Stimulated activated CD4-positive, alpha-beta T cell treated with anti-CD3 and anti-CD28 coated beads, TNF-alpha, amount 100 ng/mL, for 48 hours (primary cell): ENCODE measurements at places on chromosomes 4 and X.

DNA sequence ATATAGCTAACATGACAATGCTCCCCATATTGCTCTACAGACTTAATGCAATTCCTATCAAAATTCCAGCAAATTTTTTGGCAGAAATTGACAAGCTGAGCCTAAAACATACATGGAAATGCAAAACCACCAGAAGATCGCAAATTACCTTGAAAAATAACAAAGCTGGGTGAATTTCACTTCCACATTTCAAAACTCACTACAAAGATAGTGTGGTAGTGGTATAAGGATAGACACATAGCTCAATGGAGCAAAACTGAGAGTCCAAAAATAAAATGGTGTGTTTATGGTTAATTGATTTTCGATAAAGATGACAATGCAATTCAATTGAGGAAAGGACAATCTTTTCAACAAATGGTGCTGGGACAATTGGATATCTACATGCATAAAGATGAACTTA is 65.8 kb downstream of the SLC9A7 start:
- DNase-seq = no peak

GRCh38 chr4:3340700-3341083 is 47.9 kb downstream of the RGS12 start:
- no peak for DNase-seq

GRCh38 chr4:77360451-77360850 is 203.4 kb downstream of the CCNG2 start:
- DNase-seq = no peak

DNA sequence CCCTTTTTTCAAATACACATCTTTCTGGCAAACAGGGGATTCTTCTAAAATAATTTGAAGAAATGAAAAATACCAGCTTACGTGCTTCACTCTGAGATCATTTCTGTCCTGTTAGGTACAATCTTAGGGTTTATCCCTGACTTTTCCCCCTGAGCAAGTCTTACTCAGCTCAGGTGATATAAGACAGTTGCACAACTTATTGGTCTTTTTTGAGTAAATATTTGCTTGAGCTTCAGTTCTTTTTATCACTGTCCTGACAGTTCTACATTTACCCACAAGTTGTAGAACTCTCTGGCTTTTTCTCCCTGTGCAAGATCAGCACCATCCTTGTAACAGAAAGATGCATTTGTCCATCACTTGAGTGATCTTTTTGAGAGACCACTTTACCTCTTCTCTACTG is 84.9 kb downstream of the MID1IP1 start:
- DNase-seq = no peak

GRCh38 chr4:124953486-124953885 is 241.0 kb upstream of the ANKRD50 start:
- DNase-seq = no peak

DNA sequence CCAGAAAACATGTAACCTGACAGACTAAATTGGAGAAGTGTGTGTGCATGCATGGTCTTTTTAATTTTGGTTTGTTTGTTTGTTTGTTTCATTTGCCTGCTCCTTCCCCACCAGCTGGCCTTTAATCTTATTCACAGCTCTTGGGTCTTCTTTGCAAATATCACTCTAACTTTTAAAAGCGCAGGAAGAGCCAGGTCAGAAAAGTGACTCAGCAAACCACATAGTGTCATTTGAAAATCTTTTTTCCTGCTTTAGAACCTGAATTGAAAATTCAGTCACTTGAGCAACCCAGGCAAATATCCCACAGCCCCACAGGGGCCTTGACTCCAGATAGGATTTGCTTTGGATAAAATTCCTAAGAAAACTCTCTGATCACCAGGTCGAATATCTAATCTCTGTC is 4.6 kb downstream of the TMEM255A start:
- DNase-seq = no peak

DNA sequence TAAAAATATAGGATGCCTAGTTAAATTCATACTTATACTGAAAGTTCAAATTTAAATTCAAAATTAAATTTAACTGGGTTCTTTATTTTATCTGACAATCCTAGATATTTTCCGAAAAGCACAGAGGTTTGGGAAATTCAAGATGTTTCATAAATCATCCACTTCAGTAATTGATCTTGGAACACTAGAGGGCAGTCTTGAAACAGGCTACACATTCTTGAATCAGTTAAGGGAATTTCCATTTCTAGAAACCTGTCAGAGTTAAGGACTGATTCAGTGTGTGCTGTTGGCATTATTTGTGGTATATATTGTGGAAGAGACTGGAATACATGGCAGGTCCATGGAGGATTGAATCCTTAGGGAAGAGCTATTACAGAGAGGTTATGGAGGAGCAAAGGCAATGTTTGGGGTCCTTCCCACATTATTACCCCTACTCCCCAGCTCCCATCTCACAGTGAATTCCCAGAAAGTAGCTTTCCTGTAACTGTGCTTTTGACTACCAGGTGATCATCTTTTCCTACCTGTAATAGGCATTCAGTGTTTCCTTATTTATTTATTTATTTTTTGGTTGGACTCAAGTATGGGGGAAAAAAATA is 92.9 kb downstream of the EGF start:
- DNase-seq = no peak

DNA sequence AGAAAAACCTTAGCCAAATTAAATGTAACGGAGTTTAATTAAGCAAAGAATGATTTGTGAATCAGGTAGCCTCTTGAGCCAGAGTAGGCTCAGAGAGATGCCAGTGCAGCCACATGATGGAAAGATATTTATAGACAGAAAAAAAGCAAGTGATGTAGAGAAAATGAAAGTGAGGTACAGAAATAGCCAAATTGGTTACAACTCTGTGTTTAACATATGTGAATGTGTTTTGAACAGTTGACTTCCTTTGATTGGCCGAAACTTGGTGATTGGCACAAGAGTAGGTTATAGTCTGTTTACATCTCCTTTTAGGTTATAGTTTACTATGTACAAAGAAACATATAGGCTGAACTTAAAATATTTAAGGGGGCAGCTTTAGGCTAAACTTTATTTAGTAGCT is 459.9 kb upstream of the BOD1L1 start:
- no peak for DNase-seq

DNA sequence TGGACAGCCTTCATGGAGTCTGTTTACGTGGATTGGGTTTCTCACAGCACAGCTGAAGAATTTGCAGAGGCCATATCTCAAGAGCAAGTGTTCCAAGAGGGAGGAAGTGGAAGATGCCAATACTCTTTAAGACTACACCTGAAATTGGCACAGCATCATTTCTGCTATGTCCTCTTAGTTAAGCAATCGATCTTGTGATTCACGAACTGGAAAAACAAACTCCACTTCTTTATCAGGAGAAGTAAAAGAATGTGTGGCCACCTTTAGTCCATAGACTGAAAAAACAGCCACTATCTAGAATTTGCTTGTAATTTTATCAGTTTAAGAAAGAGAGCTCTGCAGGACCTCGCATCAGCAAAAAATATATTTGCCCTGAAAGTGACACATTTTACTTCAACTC is 473.1 kb upstream of the ATOH1 start:
- DNase-seq = no peak

DNA sequence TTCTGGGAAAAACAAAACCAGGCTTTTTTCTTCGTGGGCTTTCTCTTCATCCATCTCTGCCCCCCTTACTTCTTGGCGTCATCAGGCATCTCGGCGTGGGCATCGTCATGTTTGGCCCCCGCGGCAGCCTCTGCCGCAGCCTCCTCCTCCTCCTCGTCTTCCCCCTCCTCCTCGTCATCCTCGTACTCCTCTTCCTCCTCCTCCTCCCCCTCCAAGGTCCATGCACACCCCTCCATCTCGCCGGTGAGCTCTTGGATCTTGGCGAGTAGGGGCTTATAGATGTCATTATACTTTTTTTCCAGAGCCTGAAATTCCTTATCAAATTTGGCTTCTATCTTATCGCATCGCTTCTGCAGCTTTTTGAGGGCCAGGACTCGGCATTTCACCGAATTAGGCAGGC is 488 bp downstream of the NAP1L5 start:
- no peak for DNase-seq

- no peak for DNase-seq
Measured at GRCh38 chr4:3269105-3269927, 20.4 kb downstream of the MSANTD1 start.

GRCh38 chr4:73698217-73698616 is 42.2 kb upstream of the CXCL8 start:
- no peak for DNase-seq

DNA sequence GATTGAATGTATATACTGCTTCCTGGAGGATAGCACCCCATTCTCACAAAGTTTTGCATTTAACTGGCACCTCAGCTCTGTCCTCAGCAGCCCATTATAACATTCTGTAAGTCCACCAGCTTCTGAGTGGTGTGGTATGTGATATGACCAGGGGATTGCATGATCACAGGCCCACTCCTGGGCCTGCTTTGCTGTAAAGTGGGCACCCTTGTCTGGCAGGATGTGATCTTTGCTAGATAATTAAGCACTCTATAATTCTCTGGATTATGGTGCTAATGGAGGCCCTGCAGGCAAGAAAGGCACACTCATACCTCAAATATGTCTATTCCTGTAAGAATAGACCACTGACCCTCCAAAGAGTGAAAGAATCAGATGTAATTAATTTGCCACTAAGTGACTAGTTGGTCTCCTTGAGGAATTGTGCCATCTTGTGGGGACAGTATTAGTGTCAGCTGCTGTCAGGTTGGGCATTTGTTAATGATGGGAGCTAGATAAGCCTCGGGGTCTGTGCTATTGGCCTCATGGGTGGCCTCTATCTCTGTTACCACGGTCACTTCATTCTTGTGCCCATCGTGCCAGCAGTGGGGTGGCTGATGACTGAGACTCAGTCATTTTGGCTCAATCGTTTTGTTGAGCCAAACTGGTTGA is 2.2 kb upstream of the CFI start:
- DNase-seq = no peak

DNA sequence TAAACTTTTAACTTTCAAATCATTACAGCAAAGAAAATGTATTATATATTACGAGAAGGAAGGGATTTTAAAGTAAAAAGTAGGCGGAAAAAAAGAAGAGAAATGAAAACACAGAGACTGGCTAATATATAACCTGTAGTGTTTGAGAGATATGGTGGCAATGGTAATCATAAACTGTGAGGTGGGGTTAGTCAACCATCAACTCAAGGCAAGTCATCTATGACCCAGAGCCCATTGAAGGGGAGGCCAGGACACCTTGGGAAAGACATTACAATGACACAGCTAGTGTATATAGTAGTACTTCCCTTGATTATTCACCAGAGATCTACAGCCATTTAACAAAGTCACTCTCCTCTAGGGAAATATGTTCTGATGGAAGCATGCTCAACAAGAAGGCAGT is 423.9 kb upstream of the PITX2 start:
- no peak for DNase-seq

DNA sequence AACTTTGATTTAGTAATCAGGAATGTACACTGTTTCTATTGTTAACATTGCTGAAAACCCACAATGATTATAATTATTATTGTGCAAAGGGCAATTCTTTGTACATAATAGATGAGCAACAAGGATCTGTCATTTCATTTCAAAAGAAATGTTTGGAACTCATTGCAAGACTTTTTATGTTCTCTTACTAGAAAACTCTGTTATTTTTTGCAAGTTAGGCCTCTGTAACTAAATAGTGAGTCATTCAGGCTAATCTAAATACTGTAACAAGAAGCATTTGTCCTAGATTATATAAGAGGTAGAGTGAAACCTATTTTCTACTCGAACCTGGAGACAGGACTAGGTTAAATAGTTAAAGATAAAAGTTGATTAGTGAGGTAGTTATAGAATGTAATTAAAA is 93.2 kb upstream of the FAM47B start:
- no peak for DNase-seq

DNA sequence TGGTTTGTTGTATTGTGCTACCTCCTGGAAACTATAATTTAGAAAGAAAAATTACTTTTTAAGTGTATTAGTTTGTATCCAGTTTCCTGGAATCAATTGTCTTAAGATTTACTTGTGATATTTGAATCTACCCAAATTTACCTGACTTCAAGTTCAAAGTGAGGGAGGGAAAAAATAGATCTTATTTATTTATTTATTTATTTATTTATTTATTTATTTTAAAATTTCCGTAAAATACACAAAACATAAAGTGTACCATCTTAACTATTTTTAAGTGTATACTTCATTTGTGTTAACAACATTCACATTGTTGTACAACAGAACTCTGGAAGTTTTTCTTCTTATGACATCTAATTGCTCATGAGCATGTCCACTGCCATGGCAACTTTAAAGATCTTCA is 356.0 kb downstream of the DACH2 start:
- DNase-seq = no peak

DNA sequence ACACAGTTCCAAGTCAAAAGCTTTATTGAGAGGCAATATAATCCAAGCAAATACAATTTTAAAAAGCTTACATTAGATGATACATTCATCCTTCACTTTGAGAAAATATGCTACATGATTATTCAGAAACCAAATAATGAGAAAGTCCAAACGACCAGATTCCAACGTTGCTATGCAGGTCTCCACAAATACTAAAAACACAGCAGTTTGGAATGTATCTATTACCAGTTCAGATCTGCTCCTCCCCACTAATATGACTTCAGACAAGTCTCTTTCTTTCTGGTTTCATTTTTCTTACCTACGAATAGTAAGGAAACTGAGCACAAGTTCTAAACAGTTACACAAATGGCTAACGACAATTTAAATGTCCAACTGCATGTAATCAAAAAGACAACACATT is 9.5 kb downstream of the NAF1 start:
- DNase-seq = no peak

DNA sequence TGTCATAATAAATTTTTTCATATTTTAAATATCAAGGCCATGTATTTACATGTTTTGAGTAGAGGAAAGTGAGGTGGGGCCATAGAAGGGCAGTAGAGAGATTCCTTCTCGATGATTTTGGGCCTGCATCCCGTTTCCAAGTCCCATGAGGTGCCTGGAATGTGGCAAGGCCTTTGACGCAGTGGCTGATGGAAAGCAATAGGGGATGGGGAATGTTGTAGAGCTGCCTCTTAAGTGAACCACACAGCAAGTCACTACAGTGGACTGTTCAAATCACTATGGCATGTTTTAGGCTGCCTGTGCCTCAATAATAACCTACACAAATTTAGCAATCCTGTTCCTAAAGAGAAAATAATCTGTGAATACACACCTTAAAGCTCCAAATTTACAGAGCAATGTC is 48.3 kb downstream of the ANXA5 start:
- no peak for DNase-seq

GRCh38 chrX:79281775-79282174 is 85.4 kb downstream of the ITM2A start:
- DNase-seq = no peak

GRCh38 chrX:38870361-38870895 is 69.2 kb downstream of the MID1IP1 start:
- DNase-seq = no peak

DNA sequence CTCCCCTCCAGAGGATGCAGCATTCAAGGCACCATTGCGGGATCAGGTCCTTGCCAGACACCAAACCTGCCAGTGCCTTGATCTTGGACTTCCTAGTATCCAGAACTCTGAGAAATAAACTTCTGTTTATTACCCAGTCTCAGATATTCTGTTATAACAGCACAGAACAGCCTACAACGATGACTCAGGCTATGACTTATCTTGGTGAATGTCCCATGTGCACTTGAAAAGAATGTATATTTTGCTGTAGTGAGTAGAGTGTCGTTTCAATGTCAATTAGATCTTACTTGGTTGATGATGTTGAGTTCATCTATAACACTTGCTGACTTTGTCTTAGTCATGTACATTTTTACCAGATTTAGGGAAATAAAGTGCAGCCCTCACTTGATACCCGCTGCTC is 34.5 kb upstream of the PGRMC1 start:
- DNase-seq = no peak
